ENCODE measurements at places on chromosomes 5 and 9.

- peak; percentile 11 for DNase-seq
Measured at GRCh38 chr9:79665931-79666330, 94.2 kb downstream of the TLE4 start.

- DNase-seq, result peak; percentile 98
Measured at GRCh38 chr5:62403411-62404250, at the start of gene DIMT1. TSS of gene DIMT1 (minus strand) at chr5:62403905. CDS start at chr5:62403772, 133 bp downstream.

DNA sequence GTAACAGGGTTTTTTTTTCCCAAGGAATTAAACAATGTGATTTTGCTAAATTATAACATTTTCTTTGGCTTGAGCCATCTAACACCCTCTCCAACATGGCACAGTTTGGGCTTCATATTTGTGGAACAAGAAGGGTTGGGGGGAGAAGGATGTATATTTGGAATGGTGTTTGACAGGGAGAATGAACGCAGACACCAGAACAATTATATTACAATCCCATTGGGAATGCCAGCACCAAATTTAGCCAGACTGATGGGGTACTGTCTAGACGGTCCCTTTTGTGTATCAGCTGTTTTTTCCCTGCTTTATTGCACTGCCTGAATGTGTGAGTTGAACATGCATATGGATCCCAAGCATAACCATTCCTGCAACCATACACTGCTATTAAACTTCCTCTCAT lies 130.9 kb upstream of the TMEM161B start:
- no peak for DNase-seq

- DNase-seq, result no peak
Measured at GRCh38 chr5:84403773-84404172, 19.1 kb upstream of the EDIL3 start.

GRCh38 chr9:23651051-23651450 lies 175.0 kb downstream of the ELAVL2 start:
- DNase-seq, result no peak

- peak; percentile 93 for DNase-seq
Measured at GRCh38 chr5:96297867-96298266, 135.2 kb downstream of the PCSK1 start.

- DNase-seq, result no peak
Measured at GRCh38 chr9:95891067-95891671, 15.7 kb downstream of the ERCC6L2 start.

- DNase-seq, result no peak
Measured at GRCh38 chr9:103991698-103992097, 102.4 kb upstream of the SMC2 start.

DNA sequence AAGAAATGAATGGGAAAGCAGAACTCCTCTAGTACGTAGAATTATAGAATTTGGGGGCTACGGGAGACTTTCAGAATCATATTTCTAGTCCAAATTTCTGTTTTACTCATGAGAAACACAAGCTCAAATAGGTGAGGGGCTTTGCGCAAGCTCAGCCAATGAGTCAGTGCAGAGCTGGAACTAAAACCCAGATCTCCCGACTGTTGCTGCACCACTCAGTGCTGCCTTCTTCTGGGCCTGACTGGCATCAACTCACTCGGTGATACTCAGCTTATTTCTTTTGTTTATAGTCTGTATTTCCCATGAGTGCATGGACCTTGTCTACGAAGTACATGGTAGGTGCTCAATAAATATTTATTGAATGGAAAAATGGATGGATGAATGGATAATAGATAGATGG lies 280.2 kb downstream of the CDK5RAP2 start:
- no peak for DNase-seq

DNA sequence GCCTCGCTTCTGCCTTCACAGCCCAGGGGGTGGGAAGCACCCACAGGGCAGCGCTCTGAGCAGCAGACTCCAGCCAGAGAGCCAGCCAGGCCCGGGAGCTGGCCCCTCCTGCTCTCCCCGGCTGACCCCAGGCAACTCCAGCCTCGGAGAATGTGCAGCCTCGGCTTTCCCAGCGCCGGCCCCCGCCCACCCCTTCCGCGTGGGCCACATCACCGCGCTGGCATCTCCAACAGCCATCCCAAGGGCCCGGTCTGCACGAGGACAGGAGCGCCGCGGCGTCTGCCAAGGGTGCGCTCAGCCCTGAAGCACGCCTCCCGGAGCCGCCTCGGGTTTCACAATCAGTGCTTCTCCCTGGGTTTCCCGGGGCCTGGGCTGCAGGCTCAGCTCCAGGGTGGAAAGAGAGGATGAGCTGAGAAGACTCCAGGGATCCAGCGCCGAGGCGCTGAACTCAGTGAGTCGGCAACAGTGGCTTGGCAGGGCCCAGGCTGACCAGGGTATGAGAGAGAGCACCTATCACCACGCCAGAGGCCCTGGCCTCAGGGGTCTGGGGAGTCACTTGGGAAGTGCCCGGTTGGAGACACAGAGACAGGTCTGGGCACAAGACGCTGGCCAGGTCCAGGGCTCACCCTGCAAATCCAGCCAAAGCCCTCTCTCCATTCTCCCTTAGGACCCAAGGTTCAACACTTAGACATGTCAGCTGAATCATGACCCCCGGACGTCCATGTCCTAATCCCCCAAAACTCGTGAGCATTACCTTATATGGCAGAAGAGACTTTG lies 79.6 kb downstream of the ADAMTS2 start:
- DNase-seq, result no peak

GRCh38 chr9:81317939-81318338 lies 371.4 kb downstream of the TLE1 start:
- no peak for DNase-seq

DNA sequence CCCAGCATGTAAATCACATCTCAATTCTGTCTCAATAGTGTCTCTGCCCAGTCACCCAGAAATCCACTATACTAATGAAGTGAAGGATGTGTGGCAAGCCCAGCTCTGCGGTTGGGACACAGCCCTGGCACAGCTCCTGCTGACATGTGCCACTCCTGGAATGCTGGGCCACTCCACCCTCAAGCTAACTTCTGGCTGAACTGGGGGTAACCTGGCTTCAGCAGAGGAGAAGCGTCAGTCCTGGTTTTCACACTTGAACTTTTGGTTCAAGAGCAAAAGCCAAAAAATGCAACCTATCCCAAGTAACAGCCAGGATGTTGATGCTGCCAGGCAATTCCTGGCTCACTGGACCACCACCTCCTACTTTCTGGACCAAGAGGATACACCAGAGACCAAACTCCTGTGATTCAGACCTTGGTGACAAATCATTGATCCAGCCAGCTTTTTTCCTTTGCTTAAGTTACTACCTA lies 86.4 kb downstream of the ARRDC3 start:
- no peak for DNase-seq

GRCh38 chr9:137505421-137506140 lies 44.6 kb downstream of the PNPLA7 start:
- no peak for DNase-seq

DNA sequence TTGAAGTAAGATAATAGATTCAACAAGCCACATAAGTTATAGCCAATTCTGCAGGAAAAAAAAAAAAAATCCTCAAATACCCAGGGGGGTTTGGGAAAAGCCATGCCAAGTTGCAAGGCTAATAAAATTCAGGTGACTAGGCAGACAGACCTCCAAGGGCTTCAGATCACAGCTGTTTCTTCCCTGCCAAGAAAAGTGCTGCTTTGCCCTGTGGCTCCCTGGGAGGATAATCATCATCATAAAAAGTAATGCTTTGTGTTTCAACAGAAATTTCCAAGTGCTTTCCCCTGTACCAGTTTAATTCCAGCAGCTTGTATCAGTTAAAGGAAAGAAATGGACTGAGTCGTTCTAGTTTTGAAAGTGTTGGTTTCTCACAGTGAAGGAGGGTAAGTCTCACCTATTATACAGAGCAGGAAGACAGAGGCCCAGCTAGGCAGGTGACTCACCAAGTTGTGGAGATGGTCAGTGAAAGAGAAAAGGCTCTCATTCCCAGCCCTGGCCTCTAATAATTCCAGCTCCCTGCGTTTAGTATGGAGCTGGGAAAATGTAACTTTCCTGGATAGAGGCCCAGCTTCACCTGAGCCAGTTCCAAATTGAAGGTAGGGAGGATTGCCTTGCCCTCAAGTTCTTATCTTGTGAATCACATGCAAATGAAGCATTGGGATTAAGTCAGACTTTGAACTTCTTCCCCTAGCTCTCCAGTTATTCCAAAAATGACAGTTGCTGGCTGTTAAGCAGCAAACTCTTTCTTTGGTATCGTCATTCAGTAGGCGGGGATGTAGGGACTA lies 263.4 kb downstream of the GRIA1 start:
- no peak for DNase-seq

- DNase-seq, result no peak
Measured at GRCh38 chr5:57408714-57409113, 73.9 kb downstream of the ACTBL2 start.

- DNase-seq, result peak; percentile 53
Measured at GRCh38 chr9:109143881-109144562, 23.0 kb downstream of the FRRS1L start.

GRCh38 chr9:136133959-136134484 lies 15.3 kb upstream of the TMEM250 start:
- DNase-seq, result no peak

DNA sequence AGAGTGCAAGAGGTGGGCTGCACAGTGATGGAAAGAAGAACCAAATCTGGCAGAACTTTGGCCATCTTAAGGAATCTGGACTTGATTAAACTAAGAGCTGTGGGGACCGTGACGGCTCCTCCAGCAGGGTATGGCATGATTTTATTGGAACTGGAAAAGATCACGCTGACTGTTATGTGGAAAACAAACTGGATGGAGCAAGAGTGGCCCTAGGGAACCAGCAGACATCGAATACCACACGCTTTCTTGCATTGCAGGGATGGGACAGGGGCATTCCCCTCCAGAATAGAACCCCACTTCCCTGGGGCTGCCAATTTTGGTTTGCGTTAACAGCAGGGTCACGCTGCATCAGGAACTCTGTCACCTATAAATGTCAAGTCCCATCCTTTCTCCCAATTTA lies 38.8 kb downstream of the INSYN2B start:
- no peak for DNase-seq

GRCh38 chr5:141326088-141326854 lies 4.0 kb upstream of the PCDHGA1 start:
- DNase-seq, result peak; percentile 50

GRCh38 chr9:85630676-85631075 lies 111.1 kb downstream of the AGTPBP1 start:
- DNase-seq, result no peak

- peak; percentile 57 for DNase-seq
Measured at GRCh38 chr9:98775831-98776441, 20.4 kb downstream of the ANKS6 start.

GRCh38 chr9:69513141-69513820 lies 158.9 kb downstream of the APBA1 start:
- DNase-seq, result no peak

DNA sequence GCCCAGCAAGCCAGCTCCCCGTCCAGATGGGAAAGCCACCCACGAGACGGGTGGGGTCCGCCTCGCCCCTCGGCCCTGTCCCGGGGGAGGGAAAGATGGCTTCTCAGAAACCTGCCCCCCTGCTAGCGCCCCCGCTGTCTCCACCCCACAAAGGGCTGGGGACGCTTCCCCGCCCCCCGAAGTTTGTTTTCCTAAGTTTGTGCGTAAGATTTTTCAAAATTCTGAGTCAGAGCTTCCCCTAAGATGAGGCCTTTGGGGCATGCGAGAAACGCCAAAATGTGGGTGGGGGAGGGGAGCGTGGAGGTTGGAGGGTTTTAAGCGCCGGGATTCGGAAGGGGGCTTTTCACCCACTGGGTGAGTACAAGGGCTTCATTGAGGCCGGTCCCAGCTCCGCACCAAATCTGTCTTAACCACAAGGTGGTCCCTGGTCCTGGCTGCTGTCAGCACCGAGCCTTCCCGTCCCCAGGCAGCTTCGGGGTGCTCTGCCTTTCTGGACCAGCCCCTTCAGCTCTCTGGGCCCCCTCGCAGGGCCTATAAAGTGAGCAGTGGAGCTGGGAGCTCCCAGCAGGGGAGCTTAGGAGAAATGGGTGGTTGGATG lies 32.3 kb downstream of the PRRX2 start:
- DNase-seq, result no peak

DNA sequence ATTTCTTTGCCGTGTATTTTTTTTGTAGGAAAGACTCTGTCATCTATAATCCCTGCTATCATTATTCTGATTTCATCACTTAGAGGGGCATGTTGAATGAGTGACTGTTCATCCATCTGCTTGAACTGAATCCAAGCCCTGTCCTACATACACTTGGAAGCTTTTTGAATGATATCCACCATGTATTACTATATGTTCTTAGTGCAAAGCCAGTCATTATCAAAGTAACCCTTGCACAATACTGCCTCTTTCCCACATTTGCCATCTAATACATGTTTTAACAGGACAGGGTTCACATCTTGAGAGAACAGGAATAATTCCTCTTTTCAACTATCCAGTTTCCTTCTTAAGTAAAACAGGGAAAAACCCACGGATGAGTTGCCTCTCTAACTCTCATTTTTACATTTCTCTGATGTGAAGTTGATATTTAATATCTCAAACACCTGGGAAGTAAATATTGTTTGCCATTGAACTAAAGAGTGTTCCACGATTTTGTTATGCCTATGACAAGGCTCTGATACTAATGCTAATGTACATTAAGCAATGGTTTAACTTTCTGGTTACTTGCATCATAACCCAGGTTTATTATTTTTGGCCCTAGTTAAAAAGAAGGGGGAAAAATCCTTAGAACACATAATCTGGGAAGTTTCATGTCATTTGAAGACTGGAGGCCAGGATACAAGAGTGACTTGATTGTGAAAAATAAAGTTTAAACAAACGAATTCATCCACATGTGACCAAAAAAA lies 103.7 kb upstream of the TARS1 start:
- no peak for DNase-seq

DNA sequence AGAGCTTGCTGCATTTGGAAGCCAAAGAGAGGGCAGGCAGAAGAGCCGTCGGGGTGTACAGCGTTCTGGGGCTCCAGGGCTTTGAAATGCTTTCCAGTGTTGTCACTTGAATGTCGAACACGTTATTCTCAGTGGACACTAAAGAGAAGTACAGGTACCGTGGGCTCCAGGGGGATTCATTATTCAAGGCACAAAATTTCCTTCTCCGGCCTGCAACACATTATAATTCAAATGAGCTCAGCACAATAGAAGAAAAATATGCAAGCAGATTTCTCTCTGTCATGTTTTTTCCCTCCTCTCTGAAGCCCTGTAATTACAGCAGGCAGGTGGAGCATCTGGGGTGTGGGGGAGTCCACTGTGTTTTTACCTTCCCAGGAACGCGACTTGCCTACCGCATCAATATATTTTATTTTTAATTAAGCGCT lies 293.1 kb downstream of the ZSWIM6 start:
- no peak for DNase-seq

DNA sequence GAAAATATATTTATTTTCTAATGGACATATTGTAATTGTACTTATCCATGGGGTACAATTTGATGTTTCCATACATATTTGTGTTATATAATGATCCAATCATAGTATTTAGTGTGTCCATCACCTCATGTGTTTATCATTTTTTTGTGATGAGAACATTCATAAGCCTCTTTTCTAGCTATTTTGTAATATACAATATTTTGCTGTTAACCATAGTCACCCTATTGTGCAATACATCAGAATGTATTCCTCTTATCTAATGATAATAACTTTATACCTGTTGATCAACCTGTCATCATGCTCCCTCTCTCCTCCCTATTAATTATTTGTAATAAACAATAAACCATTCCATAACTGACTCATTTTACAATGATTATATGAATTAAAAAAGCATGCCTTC lies 93.2 kb downstream of the ISL1 start:
- DNase-seq, result no peak

All from inflammatory macrophage (primary cell).